Skeletal muscle cell (primary cell): ENCODE measurements at places on chromosomes 2 and 18.
A peak's percentile ranks its signal among the peaks of the same experiment; 100 is the strongest.

DNA sequence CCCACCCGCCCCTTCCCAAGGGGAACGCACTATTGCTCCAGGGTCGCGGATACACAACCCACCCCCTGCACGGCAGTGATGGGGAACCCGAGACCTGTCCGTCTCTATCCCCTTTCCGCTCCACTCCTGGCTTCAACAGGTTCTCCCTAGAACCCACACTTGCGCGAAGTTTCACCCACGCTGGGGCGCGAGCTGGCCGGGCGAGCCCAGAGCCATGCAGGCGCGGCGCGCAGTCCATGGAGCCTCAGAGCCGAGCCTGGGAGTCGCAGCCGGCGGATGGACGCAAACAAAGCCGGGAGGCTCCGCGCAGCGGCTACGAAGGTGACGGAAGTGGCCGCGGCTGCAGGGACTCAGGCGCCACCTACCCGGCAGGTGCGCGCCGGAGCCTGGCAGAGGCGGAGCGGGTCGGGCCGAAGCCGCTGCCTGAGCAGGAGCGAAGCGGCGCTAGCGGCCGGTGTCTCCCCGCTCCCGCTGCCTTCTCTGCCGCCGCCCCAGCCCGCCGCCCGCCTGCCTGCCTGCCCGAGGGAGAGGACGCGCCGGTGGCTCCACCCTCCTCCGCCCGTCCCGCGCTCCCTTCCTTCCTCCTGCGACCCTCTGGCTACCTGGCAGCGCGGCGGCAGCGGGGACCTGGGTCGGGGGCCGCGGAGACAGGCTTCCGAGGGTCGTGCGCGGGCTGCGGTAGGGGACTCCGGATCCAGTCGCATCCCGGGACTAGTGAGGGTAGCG lies 14.0 kb downstream of the ALPG start:
- no peak for DNase-seq

DNA sequence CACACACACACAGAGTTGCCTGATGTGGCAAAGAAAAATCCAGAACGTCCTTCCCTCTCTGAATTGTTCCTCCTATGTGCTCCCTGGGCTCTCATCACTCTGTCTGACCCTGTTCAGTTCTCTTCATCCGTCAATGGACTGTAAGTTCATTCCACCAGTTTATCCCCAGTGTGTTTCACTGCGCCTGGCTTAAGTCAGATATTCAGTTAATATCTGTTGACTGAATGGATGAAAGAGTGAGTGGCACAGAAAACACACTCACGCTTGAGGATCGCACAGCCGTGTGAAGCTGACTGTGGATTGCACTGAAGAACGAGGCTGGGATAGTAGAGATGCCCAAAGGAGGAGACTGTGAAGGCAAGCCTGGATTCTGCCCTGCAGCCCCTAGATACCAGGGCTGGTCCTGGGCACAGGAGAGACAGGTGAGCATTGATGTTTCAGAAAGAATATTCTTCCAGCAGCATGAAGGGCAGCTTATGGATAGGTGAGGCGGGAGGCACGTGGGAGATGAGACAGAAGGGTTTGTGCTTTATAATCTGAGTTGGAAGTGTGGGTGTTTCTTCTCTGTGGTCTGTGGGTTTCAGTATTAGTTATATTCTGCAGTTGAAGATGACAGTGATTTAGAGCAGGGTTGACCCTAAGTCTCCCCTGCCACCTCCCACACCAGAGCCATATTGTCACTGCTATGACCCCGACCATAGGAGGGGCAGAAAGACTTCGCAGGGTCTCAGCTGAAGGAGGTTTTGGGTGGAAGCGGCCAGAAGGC lies 129.9 kb downstream of the SOCS6 start:
- no peak for DNase-seq

DNA sequence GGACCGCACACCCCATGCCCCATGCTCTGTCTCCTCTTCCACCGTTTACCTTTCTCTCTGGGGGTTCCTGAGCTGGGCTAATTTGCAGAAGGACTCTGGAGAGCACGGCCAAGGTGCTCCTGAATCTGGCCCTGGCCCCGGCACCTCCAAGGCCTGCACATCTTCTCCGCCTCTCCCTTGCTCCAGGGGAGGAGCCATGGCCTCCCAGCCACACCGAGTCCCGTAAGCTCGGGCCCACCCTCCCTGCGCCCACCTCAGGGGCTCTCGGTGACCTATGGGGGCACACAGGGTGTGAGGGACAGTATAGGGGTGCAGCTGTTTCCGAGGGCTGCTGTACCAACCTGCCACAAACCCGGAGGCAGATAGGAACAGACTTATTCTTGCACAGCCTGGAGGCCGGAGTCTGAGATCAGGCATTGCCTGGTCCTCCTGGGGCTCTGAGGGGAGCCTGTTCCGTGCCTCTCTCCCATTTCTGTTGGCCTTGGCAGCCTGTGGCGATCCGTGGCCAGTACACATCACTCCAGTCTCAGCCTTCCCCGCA lies 127.3 kb upstream of the GPC1 start:
- DNase-seq = no peak

GRCh38 chr2:71492112-71492511 lies 38.8 kb downstream of the DYSF start:
- no peak for DNase-seq

DNA sequence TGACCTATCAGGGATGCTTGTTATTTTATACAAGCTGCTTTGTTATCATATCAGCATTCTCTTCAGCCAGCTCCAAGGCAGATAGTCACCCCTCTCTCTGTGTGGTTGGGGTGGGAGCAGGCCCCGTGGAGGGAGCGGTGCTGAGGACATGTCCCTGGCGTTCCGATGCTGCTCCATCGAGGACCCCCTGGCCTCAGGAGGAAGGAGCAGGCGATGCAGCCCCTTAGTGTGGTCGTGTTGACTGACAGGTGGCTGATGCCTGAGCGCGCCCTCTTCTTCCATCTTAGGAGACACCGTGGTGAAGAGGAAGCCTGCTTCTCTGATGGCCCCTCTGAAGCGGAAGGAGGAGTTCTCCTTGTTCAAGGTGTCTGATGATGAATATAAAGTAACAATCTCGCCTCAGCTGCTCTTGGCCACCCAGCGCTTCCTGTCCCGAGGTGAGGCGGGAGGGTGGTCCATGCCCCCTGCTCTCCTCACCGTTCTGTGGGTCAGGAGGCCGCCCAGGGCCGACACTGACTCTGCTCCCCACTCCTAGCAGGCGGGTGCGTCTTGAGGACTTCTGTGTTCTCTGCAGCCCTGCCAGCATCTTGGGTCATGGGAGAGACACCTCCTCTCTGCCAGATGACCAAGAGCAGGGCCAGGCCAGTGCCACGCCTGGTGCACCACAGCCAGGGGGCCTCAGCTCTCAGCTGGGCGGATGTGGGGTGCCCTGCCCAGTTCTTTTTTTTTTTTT lies 10.6 kb downstream of the CNNM3 start:
- no peak for DNase-seq

DNA sequence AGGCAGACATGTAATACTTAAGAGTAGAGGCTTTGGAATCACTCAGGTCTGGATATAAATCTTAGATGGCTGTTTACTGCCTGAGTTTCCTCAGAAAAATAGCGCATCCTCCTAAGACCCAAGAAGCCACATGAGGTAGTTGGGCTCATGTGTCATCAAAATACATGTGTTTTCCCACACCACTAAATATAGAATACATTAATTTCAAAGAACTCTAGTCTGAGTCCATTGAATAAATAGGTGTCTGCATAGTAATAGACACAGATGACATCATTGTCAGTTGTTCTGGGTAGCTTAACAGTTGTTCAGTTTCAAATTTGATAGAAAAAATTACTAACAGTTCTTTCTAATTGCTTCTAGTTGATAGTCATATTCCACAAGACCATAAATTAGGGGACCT lies 9.6 kb downstream of the PPP1R1C start:
- DNase-seq = no peak

- no peak for DNase-seq
These were observed 31.9 kb downstream of the CCBE1 start for GRCh38 chr18:59665057-59666006.

- DNase-seq = no peak
These were observed 34.7 kb downstream of the C2orf74 start for GRCh38 chr2:61196671-61197070.

GRCh38 chr2:65340898-65341681 lies 91.3 kb downstream of the SPRED2 start:
- no peak for DNase-seq

GRCh38 chr2:171318463-171318934 lies 115.3 kb downstream of the METTL8 start:
- DNase-seq = no peak

GRCh38 chr2:206936843-206937230 lies 2.5 kb upstream of the CPO start:
- no peak for DNase-seq

GRCh38 chr2:20737505-20737904 lies 70.6 kb downstream of the GDF7 start:
- no peak for DNase-seq

GRCh38 chr18:54086863-54087262 lies 137.6 kb downstream of the MBD2 start:
- DNase-seq = no peak

DNA sequence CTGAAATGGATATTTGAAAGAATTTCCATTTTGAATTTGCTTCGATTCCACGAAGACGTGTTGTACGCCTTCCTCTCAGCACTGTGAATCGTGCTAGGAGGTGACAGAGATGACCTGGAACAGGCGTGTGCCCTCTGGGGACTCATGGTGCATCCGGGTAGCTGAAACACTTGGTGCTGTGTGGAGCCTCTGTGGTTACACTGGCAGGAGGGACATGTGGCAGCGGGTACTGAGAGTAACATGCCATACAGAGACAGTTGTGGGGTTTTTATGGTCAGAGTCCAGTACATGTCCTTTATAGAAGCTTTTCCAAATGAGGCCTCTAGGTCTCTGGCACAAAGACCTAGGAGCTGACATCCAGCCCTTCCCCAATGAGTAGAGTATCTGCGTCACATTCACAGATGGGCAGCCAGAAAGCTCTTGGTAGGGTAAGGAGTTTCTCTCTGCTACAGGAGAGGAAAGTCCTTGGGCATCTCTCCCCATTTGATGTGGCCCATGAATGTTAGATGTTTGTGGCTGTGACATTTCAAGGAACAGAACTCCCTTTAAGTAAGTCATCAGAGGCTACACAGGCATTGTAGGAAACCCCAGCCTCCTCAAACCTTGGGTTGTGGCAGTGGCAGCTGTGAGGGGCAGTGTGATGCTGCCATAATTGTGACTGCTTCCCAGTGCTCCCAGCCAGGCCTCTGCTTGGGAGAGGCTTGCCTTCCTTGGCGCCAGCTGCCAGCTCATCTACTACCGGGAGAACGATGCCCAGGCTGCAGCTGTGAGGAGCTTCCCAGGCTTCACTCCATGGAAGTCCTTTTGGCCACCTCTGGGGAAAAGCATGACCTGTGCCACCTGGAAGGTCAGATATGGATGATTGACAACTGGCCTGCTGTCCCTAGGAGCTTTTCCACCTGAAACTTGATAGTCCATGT lies 80.6 kb downstream of the ACOXL start:
- no peak for DNase-seq

DNA sequence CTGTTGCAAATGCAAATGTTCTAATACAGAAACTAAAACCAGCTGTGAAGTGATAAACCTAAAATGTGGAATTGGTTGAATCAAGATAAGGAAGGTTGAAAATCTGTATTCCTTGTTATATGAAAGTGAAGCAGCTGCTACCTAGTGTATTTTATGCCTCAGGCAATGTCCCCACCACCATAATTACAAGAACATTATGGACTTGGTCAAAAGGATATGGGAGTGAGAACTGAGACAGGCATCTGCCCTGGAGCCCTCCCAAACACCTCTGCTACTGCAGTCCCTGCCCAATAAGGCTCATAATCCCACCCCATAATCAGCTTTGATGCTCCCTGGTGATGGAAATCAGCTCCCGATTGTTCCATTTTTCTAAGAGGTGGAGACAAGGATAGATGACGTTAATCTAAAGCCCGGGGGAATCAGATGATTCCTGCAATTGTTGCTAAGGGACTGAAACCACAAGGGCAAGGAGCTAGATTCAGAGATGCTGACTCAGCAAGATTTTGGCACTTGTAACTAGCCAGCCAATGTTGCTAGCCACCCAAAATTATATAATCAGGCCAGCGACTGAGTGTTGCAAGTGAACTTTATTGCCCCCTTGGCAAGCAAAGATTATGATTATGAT lies 69.5 kb downstream of the EVA1A start:
- DNase-seq = peak; percentile 25

- no peak for DNase-seq
These were observed 17.8 kb downstream of the GIGYF2 start for GRCh38 chr2:232714969-232715368.

- no peak for DNase-seq
These were observed 3.2 kb upstream of the AQP12B start for GRCh38 chr2:240685771-240686371.

- no peak for DNase-seq
These were observed 63.6 kb upstream of the HDAC4 start for GRCh38 chr2:239464166-239465016.

DNA sequence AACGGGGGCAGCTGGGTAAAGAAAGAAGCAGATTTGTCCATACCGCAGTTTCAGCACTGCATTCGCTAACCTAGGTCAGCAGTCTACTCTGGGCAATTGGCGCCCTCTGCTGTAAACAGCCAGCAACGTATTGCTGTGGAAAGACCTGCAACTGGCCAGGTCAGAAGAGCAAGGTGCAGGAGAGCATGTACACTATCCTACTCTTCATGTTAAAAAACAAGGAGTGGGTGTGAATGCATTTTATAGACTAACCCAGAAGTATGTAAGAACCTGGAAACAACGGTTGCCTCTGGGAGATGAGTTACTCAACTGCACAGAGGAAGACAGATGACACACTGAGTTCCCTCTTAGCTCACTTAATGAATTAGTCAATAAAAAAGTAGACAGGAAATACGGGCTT lies 6.2 kb downstream of the MRPS5 start:
- no peak for DNase-seq

- no peak for DNase-seq
These were observed 32.9 kb downstream of the ACTR3 start for GRCh38 chr2:113922784-113923183.

DNA sequence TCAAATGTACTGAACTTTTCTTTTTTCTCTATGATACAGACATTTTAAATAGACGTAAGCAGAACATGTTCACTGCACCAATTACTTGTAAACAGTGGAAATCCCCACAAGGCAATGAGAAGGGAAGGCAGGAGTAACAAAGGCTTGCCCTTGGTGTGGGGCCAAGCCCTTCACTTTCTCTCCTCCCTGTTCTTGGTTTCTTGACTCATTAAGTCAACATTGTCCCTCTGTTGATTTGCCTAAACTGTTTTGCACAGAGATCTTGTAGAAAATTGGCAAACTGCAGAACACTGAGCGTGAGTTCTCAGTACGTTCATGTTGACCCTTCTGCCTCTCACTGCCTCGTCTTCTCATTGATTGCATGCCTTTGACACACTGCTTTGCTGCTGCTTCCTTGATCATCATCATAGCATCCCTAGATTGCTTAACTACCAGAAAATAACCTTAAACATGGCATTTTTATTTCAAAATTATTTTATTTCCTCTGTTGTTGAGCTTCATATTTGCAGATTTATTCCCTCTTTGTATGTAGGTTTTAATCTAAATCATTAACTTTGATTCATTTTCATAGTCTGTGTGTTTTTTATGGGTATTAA lies 257.7 kb downstream of the PTGR3 start:
- DNase-seq = peak; percentile 99

GRCh38 chr2:28343971-28344715 lies 48.5 kb upstream of the FOSL2 start:
- DNase-seq = no peak
